Stimulated activated CD4-positive, alpha-beta T cell treated with anti-CD3 and anti-CD28 coated beads, TNF-alpha, amount 100 ng/mL, for 48 hours (primary cell): ENCODE measurements at places on chromosomes 7 and 10.
A peak's percentile ranks its signal among the peaks of the same experiment; 100 is the strongest.

- peak; percentile 12 for DNase-seq
Observed at GRCh38 chr7:126700807-126701604, 551.7 kb downstream of the GRM8 start.

DNA sequence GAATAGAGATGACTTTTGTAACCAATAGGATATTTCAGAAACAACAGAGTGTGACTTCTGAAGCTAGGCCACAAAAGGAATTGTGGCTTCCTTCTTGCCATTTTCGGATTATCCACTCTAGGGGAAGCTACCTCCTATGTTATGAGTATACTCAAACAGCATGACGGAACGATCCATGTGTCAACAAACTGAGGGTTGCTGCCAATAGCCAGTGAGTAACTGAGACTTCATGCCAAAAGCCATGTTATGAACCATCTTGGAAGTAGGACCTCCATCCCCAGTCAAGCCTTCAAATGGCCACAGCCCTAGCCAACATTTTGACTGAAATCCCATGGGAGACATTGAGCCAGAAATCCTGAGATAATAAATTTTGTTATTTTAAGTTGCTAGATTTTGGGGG lies 69.0 kb upstream of the IL6 start:
- no peak for DNase-seq

- no peak for DNase-seq
Observed at GRCh38 chr7:41436139-41436538, 266.8 kb downstream of the INHBA start.

DNA sequence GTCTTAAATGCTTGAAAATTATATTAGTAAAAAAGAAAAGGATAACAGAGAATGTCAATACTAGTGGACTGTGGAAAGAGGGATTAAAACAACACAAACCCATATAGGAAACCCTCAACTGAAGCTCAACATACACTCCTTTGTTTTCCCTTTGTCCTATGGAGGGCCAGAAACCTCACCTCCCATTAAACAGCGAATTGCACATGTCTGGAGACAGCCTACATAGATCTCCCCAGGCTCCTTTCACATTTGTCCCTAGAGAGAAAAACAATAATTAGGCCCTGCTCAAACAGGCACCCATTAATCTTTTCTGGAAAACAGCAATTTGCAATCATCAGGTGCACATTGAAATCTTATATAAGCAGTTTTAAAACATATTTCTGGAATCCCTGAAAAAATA lies 87.6 kb upstream of the SEMA3D start:
- no peak for DNase-seq

GRCh38 chr10:32163071-32163761 lies 107.0 kb upstream of the KIF5B start:
- no peak for DNase-seq

- DNase-seq = no peak
Observed at GRCh38 chr10:71911296-71911953, 52.8 kb upstream of the CHST3 start.

DNA sequence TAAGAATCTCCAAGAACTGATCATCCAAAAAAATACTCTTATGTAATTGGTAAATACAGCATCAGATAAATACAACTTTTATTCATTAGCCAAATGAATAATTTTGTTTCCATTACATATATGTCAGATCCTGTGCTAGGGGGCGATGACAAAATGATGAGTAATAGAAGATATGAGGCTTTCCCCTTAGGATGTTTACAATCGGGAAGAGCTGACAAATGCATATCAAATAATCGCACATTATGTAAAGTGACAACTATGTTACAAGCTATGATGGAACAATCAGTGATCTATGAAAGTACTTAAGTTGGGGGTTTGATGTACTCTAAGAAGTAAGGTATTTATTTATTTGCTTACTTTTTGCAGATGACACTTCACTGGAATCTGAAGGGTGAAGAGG lies 465.6 kb upstream of the VSTM2A start:
- DNase-seq = no peak

- DNase-seq = no peak
Observed at GRCh38 chr7:95596198-95597063, at the start of gene PDK4. TSS of gene PDK4 (minus strand) at chr7:95596516. CDS start at chr7:95596293, 223 bp downstream.

DNA sequence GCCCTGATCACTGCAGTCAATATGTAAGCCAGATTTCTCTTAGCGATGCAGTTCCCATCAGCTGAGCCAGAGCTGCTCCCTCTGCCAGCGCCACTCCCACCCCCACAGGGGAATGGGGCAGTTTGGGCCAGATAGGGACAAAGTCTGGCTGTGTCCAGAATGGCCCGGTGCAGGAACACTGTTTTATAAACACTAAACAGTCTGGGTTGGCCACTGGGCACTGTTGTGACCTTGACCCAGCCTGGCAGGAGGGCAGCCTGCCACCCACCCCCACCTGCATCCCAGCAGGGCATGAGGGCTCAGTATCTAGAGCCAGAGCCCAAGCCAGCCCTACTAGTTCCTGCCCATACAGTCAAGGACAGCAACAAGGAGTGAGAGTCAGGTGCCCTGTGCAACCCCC lies 1.3 kb downstream of the OGDHL start:
- DNase-seq = no peak

DNA sequence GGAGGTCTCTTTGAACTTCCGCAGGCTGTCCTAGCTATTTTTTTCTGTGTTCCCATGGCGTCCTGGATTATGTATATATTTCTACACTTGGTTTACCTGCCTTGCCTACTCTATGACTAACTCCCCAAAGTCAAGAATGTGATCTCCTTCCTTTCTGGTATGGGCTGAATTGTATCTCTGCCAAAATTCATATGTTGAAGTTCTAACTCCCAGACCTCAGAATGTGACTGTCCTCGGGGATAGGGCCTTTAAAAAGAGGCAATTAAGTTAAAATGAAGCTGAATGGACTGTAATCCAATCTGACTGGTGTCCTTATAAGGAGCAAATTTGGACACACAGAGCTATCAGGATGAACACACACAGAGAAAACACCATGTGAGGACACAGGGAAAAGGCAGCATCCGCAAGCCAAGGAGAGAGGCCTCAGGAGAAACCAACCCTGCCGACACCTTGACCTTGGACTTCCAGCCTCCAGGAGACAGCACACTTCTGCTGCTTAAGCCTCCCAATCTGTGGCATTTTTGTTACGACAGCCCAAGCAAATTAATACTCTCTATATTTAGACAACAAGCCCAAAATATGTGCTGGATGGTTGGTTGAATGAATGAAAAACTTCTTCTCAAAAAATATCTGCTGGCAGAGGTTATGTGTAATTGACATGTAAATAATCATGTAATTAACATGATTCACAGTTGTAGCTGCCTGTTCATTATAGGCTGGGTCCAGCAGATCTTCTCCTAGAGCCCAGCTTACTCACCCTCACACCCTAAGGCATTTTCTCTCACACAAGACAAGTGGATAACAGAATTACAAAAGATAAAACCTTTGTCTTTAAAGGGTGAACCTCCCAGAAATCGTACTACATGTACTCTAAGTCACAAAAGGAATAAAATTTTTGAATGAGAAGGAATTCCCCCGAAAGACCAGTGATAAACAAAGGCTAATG lies 123.7 kb downstream of the CUBN start:
- DNase-seq = no peak

- DNase-seq = no peak
Observed at GRCh38 chr10:108567899-108568752, 1355.2 kb downstream of the XPNPEP1 start.

GRCh38 chr10:80186364-80187012 lies 18.8 kb downstream of the ANXA11 start:
- DNase-seq = no peak

GRCh38 chr10:121478556-121478955 lies 119.7 kb downstream of the FGFR2 start:
- no peak for DNase-seq

DNA sequence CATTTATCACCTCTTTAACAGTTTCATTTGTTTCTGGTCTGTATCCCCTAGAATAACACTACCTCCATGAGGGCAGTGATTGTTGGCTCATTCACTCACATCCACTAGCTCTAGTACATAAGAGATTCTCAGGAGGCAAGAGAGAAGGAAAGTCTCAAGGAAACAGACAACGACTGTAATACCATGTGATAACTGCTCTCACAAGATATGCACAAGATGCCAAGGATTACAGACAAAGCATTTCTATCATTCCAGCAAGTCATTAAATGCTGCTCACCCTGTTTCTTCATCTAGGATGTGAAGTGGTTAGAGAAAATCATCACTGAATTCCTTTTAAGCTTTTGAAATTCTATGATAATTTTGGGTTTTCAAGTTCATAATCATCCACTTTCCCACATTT lies 115.3 kb downstream of the HIBADH start:
- no peak for DNase-seq

DNA sequence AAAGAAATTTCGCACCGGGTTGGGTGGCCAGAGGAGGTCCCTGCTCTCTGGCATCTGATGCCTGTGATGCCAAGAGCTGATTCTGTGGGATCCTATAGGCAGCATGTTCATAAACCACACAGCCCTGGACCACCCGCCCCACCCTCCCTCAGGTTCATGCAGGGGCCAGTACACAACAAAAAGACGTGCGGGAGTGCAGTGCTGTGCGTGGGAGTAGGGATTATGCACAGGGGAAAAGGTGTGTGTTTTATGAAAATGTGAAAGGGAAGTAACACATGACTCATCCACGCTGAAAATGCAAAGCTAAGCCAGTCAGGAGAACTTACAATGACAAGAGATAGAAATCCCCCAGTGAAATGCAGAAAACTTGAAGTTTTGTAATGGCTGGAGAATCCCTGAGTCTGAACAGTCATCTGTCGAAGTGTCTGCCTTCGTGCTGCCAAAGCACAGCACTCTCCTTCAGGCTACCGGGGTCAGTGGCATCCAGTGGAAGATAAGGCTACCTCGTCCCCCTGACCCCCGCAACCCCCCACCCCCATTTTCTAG lies 1.1 kb downstream of the KIAA1217 start:
- peak; percentile 47 for DNase-seq

GRCh38 chr7:89339748-89340147 lies 544.2 kb upstream of the TEX47 start:
- DNase-seq = no peak

DNA sequence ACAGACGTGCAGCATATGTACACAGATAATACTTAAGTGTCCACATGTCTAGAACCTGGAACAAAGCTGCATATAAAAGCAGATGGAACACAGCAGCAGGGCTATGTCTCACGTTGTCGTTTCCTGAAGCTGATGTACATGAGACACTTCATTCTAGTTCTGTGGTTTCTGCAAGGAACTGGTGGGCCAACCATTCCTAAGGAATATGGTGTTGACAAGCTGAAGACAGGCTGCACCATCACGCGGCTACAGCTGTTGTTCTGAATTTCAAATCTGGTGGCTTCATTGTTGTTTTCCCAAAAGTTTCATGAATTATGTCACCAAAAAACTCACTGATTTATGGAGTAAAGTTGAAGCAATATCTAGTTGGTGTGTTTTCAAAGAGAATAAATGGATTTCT lies 33.7 kb downstream of the PRKAG2 start:
- no peak for DNase-seq

DNA sequence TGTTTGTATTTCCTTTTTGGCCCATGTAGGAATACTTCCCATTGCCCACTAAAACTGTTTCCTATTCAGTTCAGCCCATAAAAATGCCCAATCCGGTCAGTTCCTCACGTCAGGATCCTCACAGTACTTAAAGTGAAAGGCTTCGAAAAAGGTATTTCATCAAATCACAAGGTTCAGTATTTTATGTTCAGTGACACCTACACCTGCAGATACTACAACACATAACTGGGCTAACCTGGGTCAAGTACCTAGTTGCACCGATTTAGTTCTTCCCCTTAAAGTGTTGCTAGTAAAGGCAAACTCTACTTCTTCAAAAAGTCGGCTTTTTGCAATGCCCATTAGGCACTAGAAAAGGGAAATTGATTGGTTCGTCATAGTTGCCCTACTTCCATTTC lies 1.1 kb downstream of the SNX13 start:
- no peak for DNase-seq

DNA sequence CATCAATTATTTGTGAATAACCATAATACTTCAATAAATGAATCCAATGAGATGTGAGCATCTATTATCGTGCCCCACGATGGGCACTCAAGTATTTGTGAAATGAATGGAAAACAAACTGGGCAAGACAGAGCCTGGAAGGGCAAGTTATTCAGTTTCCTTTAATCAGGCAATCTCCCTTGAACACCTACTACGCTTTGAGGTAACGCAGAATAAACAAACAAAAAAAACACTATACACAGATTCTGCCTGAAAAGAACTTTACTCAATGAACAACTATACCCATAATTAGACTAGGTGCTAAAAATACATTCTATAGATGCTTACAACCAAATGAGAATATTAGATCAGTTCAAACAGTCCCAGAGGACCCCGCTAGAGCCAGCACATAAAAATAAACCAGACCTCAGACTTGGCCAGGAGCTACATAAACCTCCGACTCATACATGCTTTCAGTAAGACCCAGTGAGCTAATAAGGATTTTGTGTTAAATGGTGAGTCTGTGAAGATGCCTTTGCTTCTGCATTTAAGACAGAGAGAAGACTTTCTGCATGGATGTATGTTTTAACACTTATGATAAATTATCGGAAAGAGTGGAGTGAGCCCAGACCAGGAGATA lies 121.3 kb downstream of the MPP7 start:
- DNase-seq = no peak

DNA sequence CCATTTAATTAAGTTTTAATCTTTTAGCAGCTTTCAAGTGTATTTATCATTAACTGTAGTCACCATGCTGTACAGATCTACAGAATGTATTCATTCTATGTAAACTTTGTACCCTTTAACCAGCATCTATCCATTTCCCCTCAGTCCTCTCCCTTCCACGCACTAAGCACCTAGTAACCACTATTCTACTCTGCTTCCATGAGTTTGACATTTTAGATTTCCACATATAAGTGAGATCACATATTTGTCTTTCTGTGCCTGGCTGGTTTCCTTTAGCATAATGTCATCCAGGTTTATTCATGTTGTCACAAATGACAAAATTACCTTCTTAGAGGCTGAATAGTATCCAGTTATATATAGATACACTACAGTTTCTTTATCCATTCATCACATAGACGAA lies 79.7 kb downstream of the BTAF1 start:
- no peak for DNase-seq

DNA sequence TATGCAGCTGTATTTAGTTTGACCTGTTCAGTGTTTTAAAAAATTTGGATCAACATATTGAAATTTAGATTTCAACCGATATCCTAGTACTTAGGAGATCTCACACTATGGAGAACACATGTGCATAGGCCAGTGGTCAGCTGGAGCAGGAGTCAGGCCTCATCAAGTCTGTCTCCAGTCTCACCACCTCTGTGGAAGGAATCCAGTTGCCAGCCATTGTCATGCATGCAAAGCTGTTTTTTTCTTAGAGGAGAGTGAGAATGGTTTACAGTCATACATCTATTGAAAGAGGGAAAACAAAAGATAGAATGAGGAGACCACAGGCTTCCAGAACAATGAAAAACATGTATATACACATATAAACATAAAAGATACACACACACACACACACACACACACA lies 7.6 kb upstream of the CLEC5A start:
- DNase-seq = no peak

GRCh38 chr7:37405603-37406122 lies 43.0 kb downstream of the ELMO1 start:
- no peak for DNase-seq

GRCh38 chr7:40489844-40490602 lies 355.2 kb downstream of the SUGCT start:
- no peak for DNase-seq
